ENCODE measurements at places on chromosomes 2 and 18.

- no peak for DNase-seq
These were observed 2.0 kb downstream of the ZNF638 start for GRCh38 chr2:71333619-71334018.

DNA sequence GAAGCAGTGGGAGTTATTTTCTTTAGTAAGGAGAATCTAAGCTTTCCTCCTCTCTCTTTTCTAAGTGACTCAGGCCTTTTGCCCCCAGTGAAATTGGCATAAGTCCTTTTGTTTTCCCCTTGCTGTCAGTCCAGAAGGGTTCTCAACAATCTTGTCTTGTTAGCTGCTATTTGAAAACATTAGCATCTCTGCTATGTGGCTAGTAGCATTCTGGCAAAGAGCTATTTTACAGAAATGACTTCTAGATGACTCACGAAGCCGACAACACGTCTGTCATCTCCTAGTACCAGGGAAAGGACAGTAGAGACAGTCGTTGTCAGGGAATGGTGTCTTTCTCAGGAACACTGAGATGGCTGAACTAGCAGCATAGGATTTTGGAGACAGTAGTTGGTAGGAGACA lies 14.7 kb downstream of the SMARCAL1 start:
- DNase-seq, result no peak

DNA sequence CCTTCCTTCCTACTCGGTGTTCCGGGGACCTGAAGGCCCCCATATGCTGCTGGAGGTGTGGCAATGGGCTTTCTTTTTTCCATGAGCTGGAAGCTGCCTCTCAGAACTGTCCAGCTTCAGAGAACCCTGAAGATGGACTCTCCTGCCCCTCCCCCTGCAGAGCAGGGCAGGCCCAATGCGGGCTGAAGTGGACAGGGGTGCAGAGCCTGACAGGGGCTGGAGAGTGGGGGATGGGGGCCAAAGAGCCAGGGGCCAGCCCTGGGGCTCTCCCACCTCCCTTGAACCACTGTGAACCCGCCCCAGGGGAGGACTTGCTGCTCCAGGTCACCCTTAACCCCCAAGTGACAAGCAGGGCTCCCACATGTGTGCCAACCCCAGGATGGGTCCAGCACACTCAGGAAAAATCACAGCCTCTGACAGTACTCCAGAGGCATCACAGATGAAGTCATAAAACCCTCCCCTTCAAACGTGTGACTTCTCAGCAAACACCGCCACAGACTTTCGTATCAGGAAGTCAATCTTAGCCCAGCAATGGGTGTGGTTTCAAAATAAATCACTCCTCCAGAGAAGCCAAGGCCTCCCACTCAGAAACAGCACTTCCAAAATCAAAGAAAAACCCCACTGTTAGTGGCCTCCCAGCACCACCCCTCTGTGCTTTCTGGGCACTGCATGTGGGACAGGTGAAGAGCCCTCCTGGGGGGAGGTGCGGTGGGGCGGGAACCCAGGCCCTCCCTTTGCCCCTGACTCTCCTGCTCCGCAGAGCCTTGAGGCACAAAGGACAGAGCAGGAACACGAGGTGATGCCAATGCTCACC lies 135.8 kb downstream of the HDAC4 start:
- peak; percentile 87 for DNase-seq

- DNase-seq, result no peak
These were observed 564.9 kb downstream of the CNTNAP5 start for GRCh38 chr2:124589971-124590370.

DNA sequence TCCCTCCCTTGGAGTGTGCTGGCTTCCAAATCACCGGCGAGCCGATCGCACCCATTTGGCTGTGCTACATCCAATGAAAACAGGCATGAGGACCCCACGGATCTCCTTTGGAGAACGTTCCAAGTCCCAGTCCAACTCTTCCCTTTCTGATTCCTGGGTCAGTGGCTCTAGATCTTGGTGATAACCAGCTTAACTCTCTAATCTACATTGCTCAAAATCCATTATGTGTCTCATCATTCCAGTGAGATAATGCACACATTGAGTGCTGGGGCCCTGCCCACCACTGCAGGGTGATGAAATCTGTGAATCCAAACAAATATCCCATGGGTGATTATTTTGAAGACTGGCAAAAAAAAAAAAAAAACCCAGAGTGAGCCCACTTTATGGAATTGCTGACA lies 232.7 kb upstream of the COPS8 start:
- no peak for DNase-seq

- DNase-seq, result no peak
These were observed 908 bp downstream of the STAT1 start for GRCh38 chr2:191012845-191013681.

DNA sequence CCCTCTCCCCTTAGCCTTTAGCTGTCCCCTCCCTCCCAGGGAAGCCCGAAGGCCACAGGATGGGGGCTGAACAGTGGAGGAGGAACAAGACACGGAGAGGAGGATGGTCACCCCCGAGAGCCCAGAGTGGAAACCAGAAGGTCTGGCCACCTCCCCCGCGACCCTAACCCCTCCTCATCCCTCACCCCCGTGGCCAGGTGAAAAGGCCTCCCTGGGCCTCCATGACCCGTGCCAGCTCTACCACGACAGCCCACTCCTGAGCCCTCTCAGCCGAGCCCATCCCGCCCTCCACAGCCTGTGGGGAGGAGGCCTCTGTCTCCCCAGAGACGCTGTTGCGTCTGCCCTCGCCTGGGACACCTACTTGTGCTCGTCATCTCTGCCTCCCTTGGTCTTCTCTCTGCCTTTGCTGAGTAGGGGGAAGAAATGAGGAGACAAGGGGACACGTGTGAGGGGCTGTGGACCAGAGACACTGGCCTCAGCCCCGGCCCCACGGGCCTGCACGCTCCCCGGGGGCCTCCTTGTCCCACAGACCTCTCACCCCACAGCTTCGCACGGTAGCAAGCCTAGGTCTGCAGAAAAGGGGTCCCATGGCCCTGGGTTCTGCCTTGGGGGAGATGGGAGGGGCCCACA lies 32.5 kb upstream of the OTOF start:
- no peak for DNase-seq

- DNase-seq, result peak; percentile 11
These were observed 5.3 kb downstream of the RNF138 start for GRCh38 chr18:32096946-32097345.

DNA sequence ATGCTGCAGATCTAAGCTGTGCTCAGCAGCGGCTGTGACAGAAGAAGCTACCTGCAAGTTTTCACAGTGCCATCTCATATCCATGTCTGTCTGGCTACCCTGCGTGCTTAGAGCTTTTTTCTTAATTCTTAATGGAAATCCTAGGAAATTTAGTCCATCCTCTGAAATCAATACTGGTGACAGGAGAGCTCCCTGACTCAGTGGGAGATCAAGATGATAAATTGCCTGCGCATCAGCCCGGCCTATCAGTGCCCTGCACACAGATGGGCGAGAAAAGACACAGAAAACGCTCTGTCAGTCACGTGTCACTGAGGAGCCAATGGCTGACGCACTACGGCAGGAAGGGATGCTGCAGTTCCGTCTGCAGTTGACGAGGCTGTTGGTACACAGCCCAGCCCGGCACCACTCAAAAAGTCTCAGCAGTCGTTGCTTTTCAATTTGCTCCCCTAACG lies 819.6 kb upstream of the FSHR start:
- peak; percentile 52 for DNase-seq

GRCh38 chr2:1677821-1678165 lies 66.5 kb downstream of the PXDN start:
- no peak for DNase-seq

All from CD4-positive, alpha-beta T cell treated with Interleukin-15 for 4 hours (primary cell).